H1 (cell line): ENCODE measurements at places on chromosomes 12 and 14. TPM values are rescaled to one million over a fixed set of nuclear protein-coding genes. Genes with fewer than 3 reads are reported as not detected.

Gene PIGH
- polyA plus RNA-seq = 8.6 and 10.0 TPM in 2 replicates

DNA sequence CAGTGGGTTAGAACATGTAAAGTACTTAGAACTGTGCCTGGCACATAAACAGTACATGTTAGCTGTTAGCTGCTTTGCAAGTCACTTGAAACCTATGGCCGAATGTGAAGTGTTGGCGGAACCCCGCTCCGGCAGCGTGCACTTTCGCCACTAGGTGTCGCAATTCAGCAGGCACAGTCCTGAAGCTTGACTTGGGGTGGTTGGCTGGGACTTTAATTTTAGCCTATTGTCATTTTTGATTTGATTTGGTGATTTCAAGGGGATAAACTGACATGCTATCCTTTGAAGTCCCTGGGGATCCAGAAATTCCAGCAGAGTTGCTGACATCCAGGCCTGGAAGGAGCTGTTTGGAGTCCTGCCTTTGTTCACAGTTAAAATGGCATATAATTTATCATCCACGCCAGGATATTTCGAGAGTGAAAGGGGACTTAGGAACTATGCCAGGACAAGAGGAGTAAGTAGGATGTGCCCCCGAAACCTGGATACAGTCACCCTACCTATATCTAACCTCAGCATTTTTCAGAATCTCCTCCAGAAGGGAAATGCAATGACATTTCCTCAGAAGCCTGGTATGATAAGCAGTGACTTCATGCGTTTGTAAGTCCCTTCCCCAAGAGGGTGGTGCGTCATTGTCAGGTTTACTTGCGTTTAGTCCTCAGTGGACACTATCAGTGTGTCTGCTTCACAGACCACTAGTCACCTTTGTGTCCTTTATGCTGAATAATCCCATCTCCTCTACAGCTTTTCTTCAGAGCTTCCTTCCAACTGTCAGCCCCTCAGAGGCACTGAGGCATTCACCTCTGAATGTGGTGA, 3.5 kb upstream of the TSPAN9 start:
- no peak overlapping the region for H3K4me3 ChIP-seq
- no peak overlapping the region for H3K27ac ChIP-seq
- H3K4me1 ChIP-seq = no peaks in the 10 kb centered on the region; the same call in 1 of the 2 replicates
- H3K36me3 ChIP-seq = no peaks in the 10 kb centered on the region
- DNase-seq = peak; percentile 96

DNA sequence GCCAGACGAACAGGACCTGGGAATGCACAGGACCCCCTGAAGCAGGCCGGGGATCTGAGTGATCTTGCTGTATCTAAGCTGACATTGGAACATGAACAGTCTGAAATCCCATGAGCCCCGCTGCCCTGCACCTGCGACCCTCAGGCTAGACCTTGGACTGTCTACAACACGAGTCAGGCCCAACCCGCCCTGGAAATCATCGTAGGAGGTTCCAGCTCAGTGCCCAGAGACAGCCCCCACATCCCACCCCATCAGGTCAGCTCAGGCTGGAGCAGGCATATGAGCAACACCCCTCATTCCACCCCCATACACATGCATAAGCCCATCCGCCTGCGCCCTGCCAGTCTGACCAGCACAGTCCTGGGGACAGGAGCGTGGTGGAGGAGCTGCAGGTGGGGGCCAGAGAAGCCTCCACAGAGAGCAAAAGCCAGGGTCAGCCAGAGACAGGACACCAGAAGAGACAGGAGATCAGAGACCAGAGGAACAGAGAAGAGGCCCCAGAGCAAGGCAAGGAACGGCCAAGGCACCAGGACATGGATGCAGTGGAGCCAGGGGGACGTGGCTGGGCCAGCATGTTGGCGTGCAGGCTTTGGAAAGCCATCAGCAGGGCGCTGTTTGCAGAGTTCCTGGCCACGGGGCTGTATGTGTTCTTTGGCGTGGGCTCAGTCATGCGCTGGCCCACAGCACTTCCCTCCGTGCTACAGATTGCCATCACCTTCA, at the start of gene AQP6:
Gene AQP6 (plus strand): TSS at position 307 of the 720 bp plus-strand sequence. CDS start 227 bp downstream, at position 534.
- no peak within 1 kb of the TSS for H3K27ac ChIP-seq
- peaks cover 11% of the 10 kb centered on the region for H3K27me3 ChIP-seq
- no peak for DNase-seq
- no peak within 1 kb of the TSS for H3K4me3 ChIP-seq
- H3K4me1 ChIP-seq = peaks cover 2% of the 10 kb centered on the region; the same call in 1 of the 2 replicates
- H3K36me3 ChIP-seq = no peaks in the 10 kb centered on the region

GRCh38 chr14:100755649-100756048, 29.0 kb downstream of the DLK1 start:
- H3K4me1 ChIP-seq = no peaks in the 10 kb centered on the region
- no peak for DNase-seq
- no peak overlapping the region for H3K4me3 ChIP-seq
- H3K27ac ChIP-seq = no peak overlapping the region

DNA sequence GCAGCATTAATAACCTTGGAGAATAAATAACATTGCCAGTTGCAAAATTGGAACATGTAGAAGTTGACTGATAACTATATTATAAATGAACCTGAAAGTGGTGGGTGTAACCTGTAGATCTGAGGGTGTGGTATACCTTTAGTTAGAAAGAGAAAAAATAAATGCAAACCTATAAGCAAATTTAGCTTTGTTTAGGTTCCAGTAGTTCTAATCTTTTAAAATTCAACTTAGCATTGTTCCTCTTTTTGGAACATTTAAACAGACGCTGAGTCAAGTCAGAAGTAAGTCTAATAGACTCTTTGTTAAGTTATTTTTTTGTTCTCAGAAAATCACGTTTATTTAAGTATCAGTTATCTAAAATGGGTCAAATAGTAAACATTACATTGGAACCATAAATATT, 120.0 kb downstream of the DNAI7 start:
- H3K27ac ChIP-seq = no peak overlapping the region
- H3K36me3 ChIP-seq = no peaks in the 10 kb centered on the region
- no peak for DNase-seq
- H3K4me1 ChIP-seq = no peaks in the 10 kb centered on the region
- H3K4me3 ChIP-seq = no peak overlapping the region
